ELR (cell line): ENCODE measurements at places on chromosomes 1 and 21.

- no peak for DNase-seq
These were observed 576.0 kb downstream of the KIF26B start for GRCh38 chr1:245730801-245731200.

DNA sequence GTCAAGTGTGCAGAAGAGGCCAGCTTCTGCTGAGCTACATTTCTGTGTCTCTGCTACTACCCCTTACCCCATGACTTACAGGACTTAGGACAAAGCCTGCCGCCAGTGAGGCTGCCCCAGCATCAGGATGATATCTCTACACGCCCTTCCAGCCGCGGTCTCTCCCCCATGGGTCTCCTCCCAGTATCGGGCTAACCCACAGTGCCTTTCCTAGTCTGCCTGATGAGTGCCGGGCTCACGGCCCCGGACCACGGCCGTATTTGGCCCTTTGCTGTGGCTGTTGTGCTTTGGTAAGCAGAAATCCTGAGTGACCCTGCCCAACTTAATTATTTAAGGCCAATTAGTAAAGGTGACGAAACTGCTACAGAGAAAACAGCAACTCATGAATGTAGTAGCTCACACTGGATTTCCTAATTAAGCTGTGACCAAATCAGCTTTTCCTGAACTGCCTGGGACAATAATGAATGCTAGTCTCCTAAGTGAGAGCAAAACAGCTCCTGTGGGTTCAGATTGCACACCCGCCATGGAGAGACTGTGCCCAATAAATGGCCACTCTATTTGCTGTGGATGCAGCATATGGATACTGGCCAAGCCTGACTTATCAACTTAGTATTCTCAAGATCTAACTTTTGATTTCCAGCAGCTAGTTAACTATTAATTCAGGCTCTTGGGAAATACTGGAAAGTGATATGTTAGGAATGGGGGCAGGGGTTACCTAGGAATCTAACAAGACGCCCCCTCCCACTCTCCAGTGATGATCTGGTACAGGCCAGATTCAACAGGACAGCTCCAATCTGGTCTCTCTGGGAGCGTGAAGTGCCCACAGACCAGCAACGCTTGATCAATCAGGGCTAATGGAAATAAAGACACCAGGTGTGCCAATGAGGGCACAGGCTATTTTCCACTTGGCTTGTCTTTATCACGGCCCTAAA lies 123.3 kb upstream of the IFFO2 start:
- DNase-seq: no peak

DNA sequence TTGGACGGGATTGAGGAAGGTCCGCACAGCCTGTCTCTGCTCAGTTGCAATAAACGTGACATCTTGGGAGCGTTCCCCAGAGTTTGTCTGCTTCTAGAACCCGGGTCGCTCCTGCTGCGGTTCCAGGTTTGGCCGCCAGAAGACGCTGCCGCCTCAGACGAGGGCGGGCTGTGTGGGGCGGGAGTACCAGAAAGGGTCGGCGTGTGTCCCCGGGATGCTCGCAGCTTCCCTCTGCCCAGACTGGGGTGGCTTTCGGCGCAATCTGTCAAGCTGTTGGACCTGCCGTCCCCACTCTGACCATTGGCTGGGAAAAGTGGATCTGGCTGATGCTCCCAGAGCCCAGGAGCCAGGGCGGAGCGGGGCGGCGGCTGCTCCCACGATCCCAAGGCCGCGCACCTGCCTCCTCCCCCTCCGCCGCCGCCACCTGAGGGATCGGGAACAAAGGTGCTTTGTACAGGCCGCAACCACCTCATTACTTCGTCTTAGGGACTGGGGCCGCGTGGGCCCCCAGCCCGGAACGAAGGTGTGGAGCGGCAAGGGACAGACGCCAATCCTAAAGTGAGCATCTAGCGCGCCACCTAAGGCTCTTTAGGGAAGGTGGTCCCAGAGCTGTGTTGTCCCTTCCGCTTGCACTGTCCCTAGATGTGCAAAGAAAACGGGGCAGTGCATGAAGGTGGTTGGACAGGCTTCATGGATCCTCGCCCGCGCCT lies 683 bp upstream of the EFNA4 start:
- peak; percentile 65 for DNase-seq

- no peak for DNase-seq
These were observed 120.6 kb downstream of the DNM3 start for GRCh38 chr1:171961861-171962260.

DNA sequence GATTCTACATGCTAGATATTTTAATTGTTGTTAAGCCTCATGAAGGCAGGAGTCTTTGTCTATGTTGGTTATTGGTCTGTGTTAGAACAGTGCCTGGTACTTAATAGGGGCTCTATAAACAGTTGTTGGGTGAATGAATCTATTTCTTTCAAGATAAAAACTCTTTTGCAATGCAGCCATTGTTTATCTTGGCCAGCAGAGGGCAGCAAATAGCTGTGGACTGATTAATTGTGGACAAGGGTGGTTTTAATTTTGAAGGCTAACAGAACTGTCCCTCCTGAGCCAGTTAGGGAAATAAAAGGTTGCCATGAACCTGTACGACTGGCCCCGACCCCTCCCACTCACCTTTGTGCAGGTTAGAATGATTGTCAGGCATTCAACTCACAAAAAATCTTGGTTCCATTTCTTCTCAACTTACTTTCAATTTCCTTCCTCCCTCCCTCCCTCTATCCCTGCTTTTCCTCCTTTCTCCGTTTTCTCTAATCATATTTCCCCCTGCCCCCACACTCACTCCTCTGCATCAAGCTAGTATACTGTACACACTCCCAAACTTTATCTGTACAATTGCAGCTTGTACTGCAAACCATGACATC lies 66.3 kb upstream of the DIRAS3 start:
- DNase-seq: peak; percentile 61

- peak; percentile 94 for DNase-seq
These were observed 21.3 kb upstream of the C1orf105 start for GRCh38 chr1:172398970-172399755.
